ENCODE measurements at places on chromosomes 13 and 19.

- DNase-seq, result peak; percentile 72
Measured at GRCh38 chr13:30708541-30708940, 26.8 kb upstream of the ALOX5AP start.

DNA sequence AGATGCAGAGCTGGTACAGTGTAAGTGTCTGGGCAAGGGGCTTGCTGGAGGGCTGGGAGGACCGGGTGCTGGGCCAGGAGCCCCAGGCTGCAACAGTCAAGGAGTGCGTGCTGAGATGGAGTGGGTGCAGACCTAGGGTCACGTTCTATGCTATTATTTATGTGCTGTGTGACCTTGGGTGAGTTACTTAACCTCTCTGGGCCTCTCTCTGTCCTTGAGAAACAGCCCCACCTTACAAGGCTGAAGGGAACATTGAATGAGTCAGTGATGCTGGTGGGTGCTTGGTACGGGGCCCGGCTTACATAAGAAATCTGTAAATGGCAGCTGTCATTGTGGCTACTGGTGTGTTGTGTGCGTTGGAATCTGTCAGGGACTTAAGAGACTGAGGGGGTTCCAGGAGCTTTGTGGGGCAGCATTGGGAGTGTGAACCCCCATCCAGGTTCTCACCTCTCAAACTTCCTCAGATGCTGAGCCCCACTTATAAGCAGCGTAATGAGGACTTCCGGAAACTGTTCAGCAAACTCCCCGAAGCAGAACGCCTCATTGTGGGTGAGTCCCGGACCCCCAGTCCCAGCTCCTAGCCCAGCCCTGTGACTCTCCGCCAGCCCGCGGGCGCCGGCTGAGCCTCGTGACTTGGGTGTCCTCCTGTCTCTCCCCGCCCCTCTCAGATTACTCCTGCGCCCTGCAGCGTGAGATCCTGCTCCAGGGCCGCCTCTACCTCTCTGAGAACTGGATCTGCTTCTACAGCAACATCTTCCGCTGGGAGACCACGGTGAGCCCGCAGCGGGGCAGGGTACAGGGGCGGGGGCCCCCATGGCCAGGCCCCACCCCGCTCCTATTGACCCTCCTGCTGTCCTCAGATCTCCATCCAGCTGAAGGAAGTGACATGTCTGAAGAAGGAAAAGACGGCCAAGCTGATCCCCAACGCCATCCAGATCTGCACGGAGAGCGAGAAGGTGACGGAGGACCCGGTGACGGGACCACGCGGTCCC is 9.6 kb downstream of the GRAMD1A start:
- DNase-seq, result no peak

GRCh38 chr13:92136449-92137155 is 738.2 kb downstream of the GPC5 start:
- peak; percentile 57 for DNase-seq

DNA sequence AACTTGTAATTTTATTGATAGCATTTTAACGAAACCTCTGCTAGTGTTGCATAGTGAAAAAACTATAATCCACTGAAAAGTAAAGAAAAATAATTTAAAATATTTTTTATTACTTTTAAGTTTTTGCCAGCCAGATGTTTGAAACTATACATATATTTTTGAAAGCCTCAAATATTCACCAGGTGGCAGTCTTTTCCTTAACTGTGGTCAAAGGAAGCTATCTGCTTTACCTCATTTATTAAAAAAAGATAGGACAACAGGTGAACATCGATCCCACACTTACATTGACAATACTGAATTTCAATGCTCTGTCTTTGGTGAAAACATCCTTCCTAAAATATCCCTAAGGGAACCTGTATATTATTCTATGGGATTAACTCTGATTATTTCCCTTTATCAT is 100.5 kb downstream of the TRPC4 start:
- no peak for DNase-seq

- no peak for DNase-seq
Measured at GRCh38 chr19:29547361-29547960, 21.7 kb downstream of the VSTM2B start.

DNA sequence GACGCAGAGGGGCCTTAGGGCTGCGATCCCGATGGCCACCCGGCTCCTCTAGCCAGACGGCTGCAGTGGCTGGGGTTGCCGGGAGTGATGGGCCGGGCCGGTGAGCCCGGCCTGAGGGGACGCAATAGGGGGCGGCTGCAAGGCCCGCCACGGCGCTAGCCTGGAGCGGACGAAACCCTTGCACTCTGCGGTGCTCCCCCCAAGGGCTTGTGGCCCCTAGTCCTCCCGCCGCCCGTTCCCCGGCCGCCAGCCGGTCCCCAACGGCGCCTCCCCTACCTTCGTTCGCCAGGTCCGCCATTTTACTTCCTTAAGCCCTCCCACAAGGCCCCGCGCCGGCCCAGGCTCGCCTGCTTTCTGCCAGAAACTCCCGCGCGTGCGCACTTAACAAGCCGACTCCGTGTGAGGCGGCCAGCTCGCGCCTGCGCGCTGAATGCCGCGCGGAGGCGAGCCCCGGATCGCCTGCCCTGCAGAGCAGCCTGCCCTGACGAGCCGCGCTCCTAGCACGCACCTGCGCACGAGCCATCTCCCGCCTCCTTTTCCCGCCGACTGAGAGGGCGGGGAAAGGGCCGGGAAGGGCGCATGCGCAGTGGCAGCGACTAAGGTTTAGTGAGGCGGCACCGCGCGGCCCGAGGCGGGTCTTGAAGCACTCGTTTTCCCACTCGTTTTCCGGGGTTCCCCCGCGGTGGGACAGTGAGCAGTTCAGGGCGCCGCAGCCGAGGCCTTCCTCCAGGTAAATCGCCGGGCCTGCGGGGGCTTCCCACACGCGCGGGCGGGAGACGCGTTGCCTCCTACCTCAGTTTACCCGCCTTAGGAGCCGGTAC is at the start of gene RANBP3:
Gene RANBP3 (minus strand): TSS at position 356 of the 821 bp plus-strand sequence. CDS start 58 bp downstream, at position 298.
- peak; percentile 97 for DNase-seq

DNA sequence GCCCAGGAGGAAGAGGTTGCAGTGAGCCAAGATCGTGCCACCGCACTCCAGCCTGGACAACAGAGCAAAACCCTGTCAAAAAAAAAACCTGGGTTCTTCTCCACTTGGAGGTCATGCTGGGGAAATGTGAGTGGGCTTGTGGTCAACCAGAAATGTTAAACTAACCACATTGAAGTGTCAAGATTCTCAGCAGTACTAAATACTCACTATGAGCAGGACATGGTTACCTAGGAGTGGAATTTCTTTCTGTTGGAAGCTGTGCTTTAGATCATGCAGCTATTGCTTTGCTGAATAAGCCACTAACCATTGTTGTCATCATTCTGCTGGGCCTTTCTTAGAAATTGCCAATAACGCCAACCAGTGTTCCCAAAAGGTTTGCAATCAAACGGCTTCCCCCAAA is 253.3 kb upstream of the TSHZ3 start:
- DNase-seq, result peak; percentile 31

GRCh38 chr19:1244693-1245451 is 3.3 kb downstream of the ATP5F1D start:
- DNase-seq, result no peak

- no peak for DNase-seq
Measured at GRCh38 chr19:45781214-45782161, 802 bp downstream of the DMPK start.

DNA sequence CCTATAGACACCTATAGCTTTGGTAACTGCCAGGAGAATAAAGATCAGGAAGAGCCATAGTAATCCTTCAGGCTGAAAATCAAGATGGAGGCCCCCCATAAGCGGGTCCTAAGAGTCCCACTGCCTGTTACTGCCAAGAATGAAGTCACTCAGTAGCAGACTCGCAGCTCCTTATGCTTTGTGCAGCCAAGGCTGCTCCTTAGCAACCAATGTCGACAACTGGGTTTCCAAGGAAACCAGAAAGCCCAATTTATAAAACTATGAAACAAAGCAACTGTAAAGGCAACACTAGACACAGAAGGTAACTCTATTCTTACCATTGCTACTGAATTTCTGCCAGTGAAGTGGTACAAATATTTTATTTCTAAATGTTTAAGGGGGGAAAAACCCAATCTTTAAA is 56.5 kb downstream of the DCLK1 start:
- DNase-seq, result peak; percentile 8

DNA sequence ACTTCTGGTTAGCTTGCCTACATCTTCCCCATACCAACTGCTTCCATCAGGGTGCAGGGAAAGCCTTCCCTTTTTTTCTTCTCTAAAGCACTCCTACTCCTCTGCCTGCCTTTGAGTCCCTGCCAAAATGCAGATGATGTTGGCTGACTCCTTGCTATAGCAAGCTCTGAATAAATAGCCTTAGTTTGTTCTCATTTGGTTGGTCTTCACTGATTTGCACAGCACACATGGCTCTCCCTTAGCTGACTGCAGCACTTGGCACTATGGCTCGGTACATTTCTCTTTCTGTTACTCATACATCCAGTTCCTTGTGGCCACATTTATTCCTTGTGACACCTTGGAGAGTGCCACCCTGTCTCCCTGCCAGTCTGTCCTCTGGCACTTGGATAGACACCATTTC is 249.8 kb downstream of the DCLK1 start:
- peak; percentile 66 for DNase-seq

DNA sequence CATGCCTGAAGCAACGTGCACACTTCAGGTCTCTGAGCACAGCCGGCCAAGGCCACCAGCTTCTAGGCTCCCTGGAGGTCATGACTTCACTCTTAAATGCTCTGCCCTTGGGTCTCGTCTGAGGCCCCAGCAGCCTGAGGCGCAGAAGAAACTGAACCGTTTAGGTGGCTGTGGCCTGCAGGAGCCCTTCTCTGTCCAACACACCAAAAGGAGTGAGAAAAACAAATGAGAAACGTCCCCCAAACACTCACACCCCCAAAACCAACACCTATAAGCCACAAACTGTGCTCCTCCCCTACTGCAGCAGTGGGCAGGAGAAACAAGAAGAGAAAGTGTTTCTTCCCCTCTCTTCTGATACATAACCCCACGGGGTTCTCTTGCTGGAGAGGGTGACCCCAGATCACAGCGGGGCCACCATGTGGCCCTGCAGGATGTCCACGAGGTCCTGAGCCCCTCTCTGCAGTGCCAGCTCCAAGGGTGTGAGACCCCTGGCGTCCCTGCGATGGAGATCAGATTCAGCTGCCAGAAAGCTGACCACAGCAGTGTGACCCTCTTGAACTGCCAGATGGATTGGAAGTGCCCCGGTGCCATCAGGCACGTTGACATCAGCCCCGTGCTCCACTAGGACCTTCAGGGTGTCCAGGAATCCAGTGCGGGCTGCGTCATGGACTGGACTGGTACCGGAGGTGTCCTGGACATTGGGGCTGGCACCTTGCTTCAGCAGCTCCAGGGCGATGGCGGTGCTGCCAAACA is 1.0 kb upstream of the KRI1 start:
- no peak for DNase-seq

GRCh38 chr13:25112695-25113255 is 16.8 kb downstream of the PABPC3 start:
- DNase-seq, result no peak

DNA sequence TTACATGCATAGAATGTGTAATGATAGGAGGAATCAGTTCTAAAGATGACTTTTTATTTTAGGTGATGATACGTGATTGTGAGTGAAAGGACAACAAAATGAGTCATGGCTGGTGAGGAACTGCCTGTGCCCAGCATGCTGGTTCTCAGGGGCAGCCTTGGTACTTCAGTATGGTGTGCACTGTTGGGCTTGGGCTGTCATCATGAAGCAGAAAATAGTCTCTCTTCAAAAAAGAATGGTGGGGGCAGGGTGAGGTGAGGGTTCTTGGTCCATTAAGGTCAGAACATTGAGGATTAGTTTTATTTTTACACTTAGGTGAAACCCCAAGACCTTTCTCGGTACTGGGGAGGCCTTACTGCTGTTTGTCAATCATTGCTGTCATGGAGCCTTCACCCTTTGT is 309.5 kb downstream of the MTUS2 start:
- DNase-seq, result no peak

DNA sequence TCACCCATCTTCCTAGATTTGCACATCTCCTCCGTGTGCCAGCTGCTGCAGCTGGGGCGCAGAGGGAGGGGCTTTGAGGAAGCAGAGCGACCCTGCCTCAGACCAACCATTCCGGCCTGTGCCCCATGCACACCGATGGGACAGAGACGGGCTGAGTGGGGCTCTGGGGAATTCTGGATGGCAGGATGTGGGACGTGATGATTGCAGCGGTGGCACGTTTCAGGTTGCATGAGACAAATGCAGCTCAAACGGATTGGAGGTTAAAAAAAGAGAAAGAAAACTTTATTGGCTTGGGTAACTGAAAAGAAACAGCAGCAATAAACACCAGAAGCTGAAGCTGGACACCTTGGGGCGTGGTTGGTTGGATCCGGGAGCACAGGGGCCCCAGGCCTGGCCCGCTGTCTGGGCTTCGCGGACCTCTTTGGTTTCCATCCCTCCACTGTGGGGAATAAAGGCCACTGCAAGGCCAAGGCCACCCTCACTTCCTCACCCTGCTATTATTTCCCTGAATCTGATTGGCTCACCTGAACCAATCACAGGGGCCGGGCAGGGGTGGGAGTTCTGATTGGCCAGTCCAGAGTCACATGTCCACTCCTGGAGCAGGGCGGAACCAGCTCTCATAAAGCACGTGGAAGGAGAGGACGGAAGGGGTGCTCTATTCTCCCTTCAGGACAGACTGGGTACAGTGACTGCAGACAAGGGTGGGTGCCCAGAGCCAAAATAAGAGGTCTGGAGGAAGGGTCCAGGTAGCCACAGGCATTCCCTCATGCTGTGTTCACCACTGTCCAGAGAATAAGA is 6.1 kb upstream of the ZNF787 start:
- no peak for DNase-seq

DNA sequence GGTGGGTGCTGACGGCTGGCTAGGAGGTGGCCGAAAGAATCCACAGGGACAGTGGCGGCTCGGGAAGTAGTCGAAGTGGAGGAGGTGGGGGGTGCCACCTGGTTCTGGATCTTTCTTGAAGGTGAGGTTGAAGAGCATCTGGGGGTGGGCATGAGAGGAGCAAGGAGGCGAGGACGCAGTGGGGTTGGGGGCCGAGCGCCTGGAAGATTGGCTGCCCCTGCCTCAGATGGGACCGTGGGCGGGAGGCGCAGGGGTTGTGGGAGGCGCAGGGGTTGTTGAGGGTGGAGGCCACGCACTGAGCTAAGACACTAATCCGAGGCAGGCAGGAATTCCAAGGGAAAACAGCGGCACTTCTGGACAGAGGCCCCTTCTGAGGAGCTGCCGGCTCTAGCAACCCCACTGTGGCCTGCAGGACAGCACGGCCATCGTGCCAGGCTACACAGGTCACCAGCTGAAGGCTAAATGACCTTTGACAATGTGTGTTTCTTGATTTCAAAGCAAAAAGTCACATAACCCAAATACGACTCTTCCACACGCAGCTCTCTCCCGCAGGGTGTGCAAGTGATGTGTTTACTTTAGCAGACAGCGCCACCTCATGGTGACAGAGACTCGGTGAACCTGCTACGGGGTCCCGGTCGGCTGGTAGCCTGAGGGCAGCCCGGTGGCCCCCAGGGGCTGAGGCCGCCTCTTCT is 44.1 kb upstream of the RANBP3 start:
- DNase-seq, result peak; percentile 41
